GM12878 (cell line): ENCODE measurements at places on chromosomes 7 and 10. TPM values are rescaled to one million over a fixed set of nuclear protein-coding genes. Genes with fewer than 3 reads are reported as not detected.

DNA sequence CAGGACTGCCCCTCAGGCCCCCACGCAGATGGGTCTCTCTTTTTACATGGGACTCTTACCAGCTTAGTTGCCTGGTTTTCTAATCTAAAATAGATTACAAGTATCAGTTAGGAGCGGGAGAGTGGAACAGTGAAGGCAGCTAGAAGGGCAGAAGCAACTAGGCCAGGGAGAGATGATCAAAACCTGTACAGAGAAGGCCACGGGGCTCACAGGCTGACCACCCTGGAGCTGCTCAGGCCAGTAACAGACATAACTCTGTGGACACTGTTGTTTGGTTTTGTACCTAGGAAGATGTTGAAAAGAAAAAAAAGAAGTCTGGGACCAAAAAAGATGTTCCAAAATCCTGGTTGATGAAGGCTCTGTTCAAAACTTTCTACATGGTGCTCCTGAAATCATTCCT is 16.5 kb downstream of the ABCC2 start:
- no peak for DNase-seq

- DNase-seq = no peak
Measured at GRCh38 chr10:24756283-24756682, 32.6 kb upstream of the ARHGAP21 start.

GRCh38 chr10:74685564-74685963 is 140.8 kb upstream of the KAT6B start:
- no peak for DNase-seq

GRCh38 chr10:43921478-43921877 is 272.8 kb upstream of the ZNF32 start:
- no peak for DNase-seq

DNA sequence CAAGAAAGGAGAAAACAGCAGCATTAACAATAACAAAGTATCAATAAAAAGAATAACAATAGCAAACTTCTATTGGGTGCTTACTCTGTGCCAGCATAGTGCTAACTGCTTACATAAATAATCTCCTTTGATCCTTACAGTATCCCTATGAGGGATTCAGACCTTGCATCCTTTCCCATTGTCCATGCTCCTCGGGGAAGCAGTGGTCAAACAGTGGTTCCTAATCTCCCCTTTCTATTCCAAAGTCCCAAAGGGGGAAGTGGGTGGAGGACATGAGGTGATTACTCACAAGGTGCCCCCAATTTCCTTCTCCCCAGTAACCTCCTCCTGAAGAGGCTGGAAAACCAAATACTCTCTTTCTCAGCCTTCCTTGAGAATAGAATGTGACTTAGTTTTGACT is 22.0 kb upstream of the MSMB start:
- no peak for DNase-seq

GRCh38 chr10:100286051-100287033 is at the start of gene BLOC1S2:
Gene BLOC1S2, minus strand, starts transcription at chr10:100286680. Its CDS starts 21 bp downstream, at chr10:100286659.
- DNase-seq = peak; percentile 61

DNA sequence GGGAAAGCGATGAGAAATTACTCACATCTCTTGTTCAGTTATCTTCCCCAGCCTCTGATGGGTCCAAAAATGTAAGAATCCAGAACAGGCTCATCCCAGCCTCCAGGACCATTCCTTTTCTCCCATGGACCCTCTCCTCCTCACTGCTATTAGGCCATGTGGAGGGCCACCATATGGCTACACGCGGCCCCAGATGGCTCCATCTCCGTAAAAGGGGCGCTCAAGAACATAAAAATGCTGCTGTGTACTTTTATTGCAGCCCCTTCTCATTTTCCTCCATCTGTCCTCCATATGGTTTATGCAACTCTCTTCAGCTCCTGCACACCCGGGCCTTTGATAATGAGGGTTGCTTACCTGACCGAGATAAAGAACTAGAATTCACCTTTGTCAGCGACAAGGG is 166.2 kb downstream of the RAPGEF5 start:
- DNase-seq = no peak

- no peak for DNase-seq
Measured at GRCh38 chr7:104694710-104695109, 319.3 kb upstream of the KMT2E start.

GRCh38 chr7:131546126-131546525 is 10.3 kb downstream of the PODXL start:
- no peak for DNase-seq

GRCh38 chr7:112887337-112887736 is 97.1 kb upstream of the TMEM168 start:
- DNase-seq = no peak

OGDH gene
- polyA plus RNA-seq = 53.2 and 56.3 TPM in 2 replicates
